ENCODE measurements at places on chromosomes 1 and 21. TPM values are rescaled to one million over a fixed set of nuclear protein-coding genes. Genes with fewer than 3 reads are reported as not detected.

DNA sequence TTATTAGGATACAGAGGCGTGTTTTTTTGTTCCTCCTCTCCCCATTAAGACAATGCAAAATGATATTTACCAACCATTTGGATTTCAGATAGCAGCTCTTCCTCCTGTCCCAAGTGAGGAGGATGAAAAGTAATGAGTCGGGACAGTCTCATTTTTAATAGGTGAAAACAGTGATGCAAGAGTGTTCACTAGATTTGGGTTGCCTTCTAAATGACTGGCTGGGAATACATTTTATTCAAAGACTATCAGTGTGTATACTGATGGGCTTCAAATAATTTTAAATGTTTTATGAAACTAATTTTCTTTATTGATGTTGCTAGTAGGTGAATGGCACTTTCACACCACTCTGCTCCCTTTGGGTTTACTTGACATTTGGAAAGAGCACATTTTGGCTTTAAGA lies 2.1 kb downstream of the RCOR3 start:
- H3K4me1 ChIP-seq: peaks cover 6% of the 10 kb centered on the region
- no peak overlapping the region for H3K27ac ChIP-seq
- no peaks in the 10 kb centered on the region for H3K27me3 ChIP-seq
- peak overlapping the region; percentile 85 for H3K4me3 ChIP-seq
- no peaks in the 10 kb centered on the region for H3K36me3 ChIP-seq

Gene RPAP2
- 5.4 TPM for total RNA-seq

Gene MROH9
- 0.26 TPM for total RNA-seq

GRCh38 chr1:100931716-100932115 lies 35.8 kb downstream of the SLC30A7 start:
- DNase-seq: no peak
- H3K36me3 ChIP-seq: no peaks in the 10 kb centered on the region
- H3K27ac ChIP-seq: no peak overlapping the region
- no peak overlapping the region for H3K4me3 ChIP-seq
- no peaks in the 10 kb centered on the region for H3K4me1 ChIP-seq
- H3K27me3 ChIP-seq: no peaks in the 10 kb centered on the region

- peaks cover 9% of the 10 kb centered on the region for H3K36me3 ChIP-seq
- no peaks in the 10 kb centered on the region for H3K27me3 ChIP-seq
- H3K27ac ChIP-seq: no peak overlapping the region
- no peak overlapping the region for H3K4me3 ChIP-seq
- H3K4me1 ChIP-seq: peaks cover 35% of the 10 kb centered on the region
These were observed 7.3 kb downstream of the SH3BGRL3 start for GRCh38 chr1:26287033-26287711.

DNA sequence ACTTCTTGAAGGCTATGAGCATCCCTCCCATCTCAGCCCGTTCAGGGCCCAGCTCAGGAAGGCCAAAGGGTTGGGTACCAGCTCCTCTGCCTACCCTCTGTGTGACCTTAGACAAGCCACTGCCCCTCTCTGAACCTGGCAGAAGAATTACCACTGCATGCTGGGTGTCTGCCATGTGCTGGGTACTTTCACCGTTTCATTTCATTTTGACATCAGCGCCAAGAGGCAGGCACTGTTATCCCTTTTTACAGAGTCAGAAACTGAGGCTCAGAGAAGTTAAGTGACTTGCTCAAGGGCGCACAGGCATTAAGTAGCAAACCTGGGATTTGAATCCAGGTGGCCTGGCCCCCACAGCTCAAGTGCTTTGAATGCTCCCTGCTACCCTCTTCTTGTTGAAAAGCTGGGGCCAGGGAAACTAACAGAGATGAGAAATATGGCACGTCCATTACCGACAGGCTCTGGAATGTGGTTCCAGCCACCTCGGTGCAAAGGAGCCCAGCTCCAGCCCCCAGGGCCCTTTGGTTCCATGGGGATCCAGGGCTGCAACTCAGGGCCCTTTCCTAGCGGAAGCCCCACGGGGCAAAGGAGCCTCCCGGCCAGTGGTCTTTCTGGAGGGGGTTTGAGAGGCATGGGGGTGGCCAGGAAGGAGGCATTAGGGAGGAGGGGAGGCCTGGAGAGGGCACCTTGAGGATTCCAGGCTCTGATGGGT lies 6.5 kb downstream of the TMEM82 start:
- no peak overlapping the region for H3K4me3 ChIP-seq
- H3K4me1 ChIP-seq: no peaks in the 10 kb centered on the region
- H3K27ac ChIP-seq: no peak overlapping the region
- H3K27me3 ChIP-seq: no peaks in the 10 kb centered on the region
- no peaks in the 10 kb centered on the region for H3K36me3 ChIP-seq

- peaks cover 2% of the 10 kb centered on the region for H3K4me1 ChIP-seq
- H3K27ac ChIP-seq: no peak overlapping the region
- H3K36me3 ChIP-seq: no peaks in the 10 kb centered on the region
- DNase-seq: peak; percentile 36
These were observed 156.0 kb downstream of the PDE4B start for GRCh38 chr1:65948609-65949229.

DNA sequence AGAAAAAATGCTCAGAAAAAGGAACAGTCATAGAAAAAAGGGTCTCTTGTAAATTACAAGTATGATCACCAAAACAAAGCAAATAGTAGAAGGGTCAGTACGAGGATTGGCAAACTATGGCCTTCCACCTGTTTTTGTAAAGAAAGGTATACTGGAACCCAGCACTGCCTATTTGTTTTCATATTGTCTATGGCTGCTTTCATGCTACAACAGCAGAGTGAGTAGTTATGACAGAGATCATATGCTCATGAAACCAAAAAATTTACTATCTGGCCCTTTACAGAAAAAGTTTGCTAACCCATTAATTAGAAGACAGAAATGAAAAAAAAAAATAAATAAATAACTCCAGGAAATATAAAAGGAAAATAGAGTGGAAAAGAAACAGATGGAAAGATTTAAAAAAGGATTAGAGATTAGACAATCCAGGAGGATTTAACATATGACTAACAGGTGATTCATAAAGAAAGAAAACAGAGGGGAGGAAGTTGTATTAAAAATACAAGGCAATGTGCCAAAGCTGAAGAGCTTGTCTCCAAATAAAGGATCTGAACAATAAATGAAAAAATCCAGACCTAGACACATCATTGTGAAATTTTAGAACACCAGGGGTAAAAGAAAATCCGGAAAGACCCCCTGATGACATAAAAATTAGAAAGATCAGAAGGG lies 108.5 kb upstream of the SERTAD4 start:
- no peaks in the 10 kb centered on the region for H3K4me1 ChIP-seq
- no peak overlapping the region for H3K27ac ChIP-seq
- DNase-seq: peak; percentile 23

DNA sequence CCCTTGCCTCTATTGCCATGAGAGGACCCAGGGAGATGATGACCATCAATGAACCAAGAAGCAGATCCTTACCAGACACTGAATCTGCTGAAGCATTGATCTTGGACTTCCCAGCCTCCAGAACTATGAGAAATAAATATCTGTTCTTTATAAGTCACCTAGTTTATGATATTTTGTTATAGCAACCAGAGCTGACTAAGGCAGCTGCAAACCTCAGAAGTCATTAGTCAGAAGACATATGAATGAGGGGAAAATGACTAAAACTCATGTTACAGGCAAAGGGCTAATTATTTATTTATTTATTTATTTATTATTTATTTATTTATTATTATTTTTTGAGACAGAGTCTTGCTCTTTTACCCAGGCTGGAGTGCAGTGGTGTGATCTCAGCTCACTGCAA lies 321.1 kb downstream of the TGFB2 start:
- peak; percentile 52 for DNase-seq
- no peaks in the 10 kb centered on the region for H3K4me1 ChIP-seq
- H3K27me3 ChIP-seq: no peaks in the 10 kb centered on the region
- H3K27ac ChIP-seq: no peak overlapping the region
- H3K36me3 ChIP-seq: no peaks in the 10 kb centered on the region

DNA sequence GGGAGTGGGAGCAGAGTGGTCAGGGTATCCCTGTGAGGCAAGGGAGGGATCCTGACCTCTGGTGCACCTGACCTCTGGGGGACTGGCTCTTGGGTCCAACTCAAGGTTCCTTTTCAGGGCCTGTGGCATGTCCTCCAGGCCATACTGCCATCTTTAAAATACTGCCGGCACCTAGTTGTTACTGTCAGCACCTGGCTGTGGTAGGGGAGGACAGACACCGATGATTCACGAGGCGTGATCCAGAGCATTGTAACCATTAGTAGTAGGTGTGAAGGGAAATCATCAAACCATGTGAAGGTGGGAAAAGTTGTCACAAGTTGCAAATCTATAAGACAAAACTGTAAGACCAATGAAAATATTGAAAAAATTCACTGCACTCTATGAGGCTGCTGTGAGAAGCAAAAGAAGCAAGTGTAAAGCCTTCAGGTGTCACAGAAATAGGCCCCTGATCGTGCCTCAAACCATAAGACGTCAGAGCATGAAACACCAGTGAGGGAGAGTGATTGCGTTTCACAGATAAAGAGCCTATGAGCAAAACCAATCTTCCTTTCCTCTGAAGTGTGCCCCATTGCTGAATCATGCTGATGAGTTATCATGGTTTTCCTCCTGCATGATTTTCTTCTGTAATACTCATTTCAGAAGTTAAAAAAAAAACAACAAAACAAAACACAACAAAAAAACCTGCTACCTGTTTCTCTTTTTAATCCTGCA lies 55.3 kb downstream of the CDC7 start:
- no peak overlapping the region for H3K4me3 ChIP-seq
- H3K4me1 ChIP-seq: peaks cover 20% of the 10 kb centered on the region
- no peaks in the 10 kb centered on the region for H3K36me3 ChIP-seq
- DNase-seq: peak; percentile 90
- H3K27me3 ChIP-seq: no peaks in the 10 kb centered on the region

- H3K4me1 ChIP-seq: no peaks in the 10 kb centered on the region
- no peaks in the 10 kb centered on the region for H3K27me3 ChIP-seq
- H3K36me3 ChIP-seq: no peaks in the 10 kb centered on the region
- no peak overlapping the region for H3K27ac ChIP-seq
These were observed 307.2 kb upstream of the CAMK1G start for GRCh38 chr1:209276321-209276720.

DNA sequence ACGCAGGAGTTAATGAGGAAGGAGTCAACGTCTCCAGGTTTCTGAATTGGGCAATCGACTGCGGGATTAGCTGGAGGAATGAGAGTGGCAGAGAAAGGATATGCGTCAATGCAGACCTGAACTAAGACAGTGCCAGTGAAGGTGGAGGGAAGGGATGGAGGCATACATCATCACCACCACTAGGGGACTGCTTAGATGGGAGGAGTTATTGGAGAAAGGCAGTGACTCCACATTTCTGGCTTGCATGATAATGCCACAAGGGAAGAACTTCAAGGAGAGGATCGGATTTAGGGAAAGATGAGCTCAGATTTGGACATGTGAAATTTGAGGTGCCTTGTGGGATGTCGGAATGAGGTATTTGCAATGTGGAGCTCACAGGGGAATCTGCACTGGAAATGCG lies 17.5 kb downstream of the VASH2 start:
- no peaks in the 10 kb centered on the region for H3K36me3 ChIP-seq
- H3K4me1 ChIP-seq: no peaks in the 10 kb centered on the region
- H3K4me3 ChIP-seq: no peak overlapping the region
- H3K27ac ChIP-seq: no peak overlapping the region

- H3K4me3 ChIP-seq: no peak overlapping the region
- peak overlapping the region; percentile 24 for H3K27ac ChIP-seq
- H3K4me1 ChIP-seq: peaks cover 67% of the 10 kb centered on the region
- peak; percentile 71 for DNase-seq
- peaks cover 3% of the 10 kb centered on the region for H3K36me3 ChIP-seq
- no peaks in the 10 kb centered on the region for H3K27me3 ChIP-seq
These were observed 50.2 kb upstream of the WASF2 start for GRCh38 chr1:27539901-27540861.

Gene LRRC38
- not detected for total RNA-seq

DNA sequence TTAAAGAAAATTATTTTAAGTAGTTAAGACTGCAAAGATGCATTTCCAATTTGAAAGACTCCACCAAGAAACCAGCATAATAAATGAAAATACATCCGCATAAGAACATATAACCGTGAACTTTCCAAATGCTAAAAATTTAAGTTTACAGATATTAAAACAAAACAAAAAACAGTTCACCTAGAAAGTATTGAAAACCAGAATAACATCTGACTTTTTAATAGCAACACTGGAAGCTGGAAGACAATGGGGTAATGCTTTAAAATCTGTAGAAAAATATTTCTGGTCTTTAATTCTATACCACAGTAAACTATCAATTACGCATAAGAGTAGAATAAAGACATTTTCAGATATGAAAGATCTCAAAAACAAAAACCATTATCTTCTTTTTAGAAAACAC lies 79.3 kb upstream of the COL24A1 start:
- no peaks in the 10 kb centered on the region for H3K4me1 ChIP-seq
- no peak for DNase-seq
- H3K36me3 ChIP-seq: no peaks in the 10 kb centered on the region
- H3K4me3 ChIP-seq: no peak overlapping the region
- no peak overlapping the region for H3K27ac ChIP-seq

Gene NT5C1A
- total RNA-seq: not detected

DNA sequence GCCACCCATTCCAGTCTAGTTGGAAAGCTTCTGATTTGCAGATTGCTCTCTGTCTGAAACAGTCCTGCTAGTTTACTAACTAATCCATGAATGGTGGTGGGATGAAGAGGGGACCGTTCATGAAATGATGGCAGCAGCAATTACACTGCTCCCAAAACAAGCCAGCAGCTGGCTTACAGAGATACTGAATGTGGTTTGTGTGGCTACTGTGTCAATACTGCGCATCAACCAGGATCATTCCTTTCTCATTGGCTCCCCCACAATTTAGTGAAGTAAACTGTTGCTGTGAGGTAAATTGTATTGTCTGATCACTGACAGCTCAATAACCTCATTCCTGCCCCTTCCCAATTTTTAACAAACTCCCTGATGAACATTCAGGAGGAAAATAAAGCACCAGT lies 191.3 kb upstream of the LMO4 start:
- DNase-seq: no peak
- no peaks in the 10 kb centered on the region for H3K36me3 ChIP-seq
- H3K27me3 ChIP-seq: peaks cover 2% of the 10 kb centered on the region
- H3K4me3 ChIP-seq: no peak overlapping the region

GRCh38 chr1:168636642-168637111 lies 60.3 kb downstream of the XCL1 start:
- H3K27me3 ChIP-seq: no peaks in the 10 kb centered on the region
- no peak overlapping the region for H3K27ac ChIP-seq
- no peaks in the 10 kb centered on the region for H3K4me1 ChIP-seq
- DNase-seq: peak; percentile 84
- H3K36me3 ChIP-seq: no peaks in the 10 kb centered on the region

- no peak overlapping the region for H3K4me3 ChIP-seq
- H3K4me1 ChIP-seq: peaks cover 8% of the 10 kb centered on the region
- H3K27me3 ChIP-seq: no peaks in the 10 kb centered on the region
- no peak overlapping the region for H3K27ac ChIP-seq
- no peak for DNase-seq
These were observed 48.7 kb downstream of the AKT3 start for GRCh38 chr1:243801378-243801777.

Gene ANXA9
- 0.33 TPM for total RNA-seq

- no peak overlapping the region for H3K4me3 ChIP-seq
- no peak for DNase-seq
- no peaks in the 10 kb centered on the region for H3K27me3 ChIP-seq
- H3K27ac ChIP-seq: no peak overlapping the region
These were observed 106.5 kb downstream of the PLPP3 start for GRCh38 chr1:56472860-56473259.

Gene HES3
- total RNA-seq: not detected

Gene ADAMTS1
- 186 TPM for total RNA-seq
